ENCODE measurements at places on chromosomes 7 and 10. TPM values are rescaled to one million over a fixed set of nuclear protein-coding genes. Genes with fewer than 3 reads are reported as not detected.

DNA sequence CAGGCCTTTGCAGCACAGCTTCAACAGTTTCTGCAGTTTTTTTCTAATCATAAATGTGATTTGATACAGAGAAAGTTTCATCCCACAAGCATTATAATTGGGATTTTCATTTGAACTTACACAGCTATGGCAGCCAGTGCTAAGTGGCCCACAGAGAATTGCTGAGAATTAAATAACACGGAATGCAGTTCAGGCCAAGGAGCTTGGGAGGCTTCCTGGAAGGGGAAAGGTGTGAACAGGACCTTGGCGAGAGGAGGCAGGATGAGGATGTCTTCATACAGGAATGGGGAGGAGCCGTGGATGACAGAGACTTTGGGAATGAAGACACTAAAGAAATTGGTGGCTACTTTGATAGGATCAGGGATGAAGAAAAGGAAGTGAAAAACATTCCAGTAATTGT is 95.3 kb downstream of the ZNF22 start:
- no peak for DNase-seq

DNA sequence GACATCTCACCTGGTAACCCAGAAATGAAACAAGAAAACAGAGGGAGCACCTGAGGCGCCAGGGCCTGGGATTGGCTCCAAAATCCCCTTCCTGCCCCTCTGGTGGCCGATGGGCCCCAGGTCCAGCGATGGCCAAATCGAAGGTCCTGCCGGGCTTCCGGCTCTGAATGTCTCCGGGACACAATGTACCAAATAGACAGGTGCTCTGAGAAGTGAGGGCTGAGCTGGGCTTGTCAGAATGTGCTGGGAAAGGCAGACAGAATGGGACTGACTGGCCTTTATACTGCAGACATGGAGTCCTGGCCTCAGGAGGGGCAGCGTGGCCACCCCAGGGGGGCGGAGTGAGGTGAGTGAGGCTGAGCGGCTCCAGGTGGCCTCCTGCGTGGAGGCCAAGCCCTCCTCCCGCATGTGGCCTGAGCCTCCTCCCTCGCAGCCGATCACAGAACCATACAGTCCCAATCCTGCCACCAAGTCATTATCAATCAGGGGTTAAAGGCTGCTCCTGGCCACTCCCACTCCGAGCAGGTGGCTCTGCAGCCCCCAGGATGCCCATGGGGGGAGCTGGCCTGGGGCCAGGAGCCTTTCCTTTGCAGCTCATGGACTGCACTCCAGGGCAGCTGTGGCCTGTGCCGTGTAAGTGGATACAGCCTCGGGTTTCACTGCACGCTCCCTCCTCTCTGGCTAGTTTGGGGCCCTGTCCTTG is 185.5 kb downstream of the ADARB2 start:
- DNase-seq: no peak

The CALHM3 gene
- not detected for polyA plus RNA-seq

- DNase-seq: no peak
Measured at GRCh38 chr10:98694883-98695282, 248.1 kb upstream of the HPS1 start.

DNA sequence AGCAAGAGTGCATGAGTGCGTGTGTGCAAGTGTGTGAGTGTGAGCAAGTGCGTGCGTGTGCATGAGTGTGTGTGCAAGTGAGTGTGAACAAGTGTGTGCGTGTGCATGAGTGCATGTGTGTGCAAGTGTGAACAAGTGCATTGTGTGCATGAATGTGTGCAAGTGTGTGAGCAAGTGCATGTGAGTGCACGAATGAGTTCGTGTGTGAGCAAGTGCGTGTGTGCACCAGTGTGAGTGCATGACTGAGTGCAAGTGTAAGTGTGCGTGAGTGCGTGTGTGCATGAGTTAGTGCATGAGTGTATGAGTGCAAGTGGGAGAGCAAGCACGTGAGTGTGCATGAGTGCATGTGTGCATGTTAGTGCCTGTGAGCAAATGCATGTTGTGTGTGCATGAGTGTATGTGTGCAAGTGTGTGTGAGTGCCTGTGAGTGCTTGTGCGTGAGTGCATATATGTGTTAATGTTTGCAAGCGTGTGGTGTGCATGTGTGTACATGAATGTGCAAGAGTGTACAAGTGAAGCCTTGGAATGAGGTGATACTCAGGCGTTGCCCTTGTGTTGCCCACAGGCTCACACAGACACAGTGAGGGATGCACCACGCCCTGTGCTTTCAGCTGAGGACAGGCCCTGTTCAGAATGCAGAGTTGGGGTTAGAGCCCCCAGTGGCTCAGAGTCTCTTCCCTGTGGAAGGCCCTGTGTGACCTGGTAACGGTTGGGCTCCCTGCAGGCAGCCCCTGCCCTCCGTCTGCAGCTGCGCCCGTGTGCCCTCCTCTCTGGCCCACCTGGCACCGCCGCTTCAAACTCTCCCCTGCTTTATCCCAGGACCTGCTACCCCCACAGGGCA is 97.1 kb downstream of the NKX6-2 start:
- DNase-seq: no peak

GRCh38 chr7:147912946-147913638 is 677.5 kb upstream of the C7orf33 start:
- no peak for DNase-seq

The SLC18A2 gene
- polyA plus RNA-seq: 1.1 TPM

DNA sequence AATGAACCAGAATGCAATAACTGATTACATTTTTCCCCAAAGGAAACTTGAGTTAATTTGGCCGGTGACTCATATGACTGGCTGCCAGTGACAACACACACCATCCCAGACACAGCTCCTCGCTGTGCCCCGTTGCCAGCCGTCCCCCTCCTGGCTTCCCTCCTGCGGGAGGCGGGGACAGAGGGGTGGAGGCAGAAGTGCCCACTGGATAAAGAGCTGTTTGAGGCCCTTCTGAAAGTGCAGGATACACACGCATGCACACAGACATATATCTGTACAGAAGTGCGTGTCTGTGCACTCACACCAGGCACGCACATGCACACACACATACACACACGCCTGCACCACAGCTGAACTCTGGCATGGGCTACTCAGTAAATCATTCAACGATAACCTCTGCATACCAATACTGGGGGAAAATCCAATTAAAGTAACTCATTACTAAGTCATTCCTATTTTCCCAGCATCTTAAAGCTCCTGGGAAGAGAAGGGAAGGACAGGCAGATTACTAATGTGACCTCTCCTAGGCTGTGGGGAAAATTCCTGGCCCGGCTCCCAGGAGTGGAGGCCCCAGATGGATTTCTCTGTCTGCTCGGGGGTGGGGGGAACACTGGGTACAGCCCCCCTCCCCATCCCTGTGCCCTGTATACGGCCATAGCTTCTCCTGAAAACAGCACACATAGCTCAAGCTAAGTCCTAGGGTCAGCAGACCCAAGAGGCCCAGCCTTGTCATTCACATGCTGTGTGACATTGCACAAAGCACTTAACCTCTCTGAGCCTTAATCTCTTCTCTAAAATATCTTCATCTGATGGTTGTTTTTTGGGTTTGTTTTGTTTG is 52.3 kb upstream of the MYL10 start:
- no peak for DNase-seq

DNA sequence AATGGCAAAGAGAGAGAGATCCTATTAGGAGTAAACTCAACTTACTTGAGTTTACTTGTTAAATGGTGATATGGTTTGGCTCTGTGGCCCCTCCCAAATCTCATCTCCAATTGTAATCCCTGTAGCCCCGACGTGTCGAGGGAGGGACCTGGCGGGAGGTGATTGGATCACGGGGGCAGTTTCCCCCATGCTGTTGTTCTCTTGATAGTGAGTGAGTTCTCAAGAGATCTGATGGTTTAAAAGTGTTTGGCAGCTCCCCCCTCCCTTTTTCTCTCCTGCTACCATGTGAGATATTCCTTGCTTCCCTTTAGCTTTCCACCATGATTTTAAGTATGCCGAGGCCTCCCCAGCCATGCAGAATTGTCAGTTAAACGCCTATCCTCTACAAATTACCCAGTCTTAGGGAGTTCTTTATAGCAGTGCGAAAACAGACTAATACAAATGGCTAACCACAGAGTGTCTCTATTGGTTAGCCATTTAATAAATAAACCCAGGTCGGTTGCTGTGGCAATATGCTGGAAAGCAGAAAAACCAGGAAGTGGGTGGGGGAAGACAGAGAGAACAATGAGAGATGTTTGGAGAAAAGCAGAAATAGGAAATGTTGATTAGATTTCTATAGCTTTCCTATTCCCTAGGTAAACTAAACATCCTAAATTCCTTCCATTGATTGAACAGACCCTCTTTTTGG is 3.0 kb upstream of the STMP1 start:
- no peak for DNase-seq

The MSMB gene
- not detected for polyA plus RNA-seq

DNA sequence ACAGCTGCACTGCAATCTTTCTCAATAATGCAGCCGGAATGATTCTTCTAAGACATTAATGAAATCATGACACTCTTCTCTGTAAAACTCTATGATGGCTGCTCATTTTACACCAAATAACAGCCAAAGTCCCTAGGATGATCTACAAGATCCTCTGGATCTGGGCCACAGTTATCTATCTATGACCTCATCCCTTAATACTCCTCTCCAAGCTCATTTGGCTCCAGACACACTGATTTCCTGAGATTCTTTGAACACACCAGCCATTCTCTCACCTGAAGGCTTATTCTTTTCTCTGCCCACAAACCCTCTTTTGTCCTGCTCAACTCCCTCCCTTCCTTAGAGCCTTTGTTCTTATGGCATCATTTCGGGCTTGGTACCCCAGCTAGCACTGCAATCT is 577.4 kb upstream of the ANKRD30A start:
- no peak for DNase-seq

DNA sequence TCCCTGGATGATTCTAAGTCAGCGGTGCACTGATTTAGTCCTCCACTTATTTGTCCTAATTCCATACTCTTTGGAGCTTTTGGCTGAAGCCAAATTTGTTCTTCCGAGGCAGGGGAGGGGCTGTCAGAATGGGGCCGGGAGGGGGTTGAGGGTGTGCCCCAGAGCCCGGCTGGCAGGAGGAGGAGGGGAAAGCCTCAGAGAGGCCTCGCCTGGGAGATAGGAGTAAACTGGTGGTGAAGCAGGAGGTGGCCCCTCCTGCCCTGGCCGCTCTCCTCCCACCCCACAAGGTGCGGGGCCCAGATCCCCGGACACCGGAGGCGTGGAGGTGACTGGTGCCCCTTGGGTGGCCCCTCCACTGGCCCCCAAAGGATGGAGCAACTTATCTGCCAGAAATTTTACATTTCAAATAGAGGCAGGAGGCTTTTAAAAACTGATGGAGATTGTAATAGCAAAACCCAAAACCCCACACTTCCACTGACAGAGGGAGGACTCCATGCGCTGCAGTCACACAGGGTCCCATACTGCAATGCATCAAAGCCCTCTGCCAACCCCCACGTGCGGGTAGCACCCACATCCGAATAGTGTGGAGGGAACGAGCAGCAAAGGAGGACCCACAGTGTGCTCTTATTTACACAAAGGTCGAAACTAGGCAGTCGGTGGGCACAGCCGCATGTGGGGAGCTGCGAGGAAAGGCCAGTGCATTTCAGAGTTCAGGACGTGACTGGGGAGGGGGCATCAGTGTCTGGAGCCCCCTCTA is 61.9 kb downstream of the CAMK2B start:
- DNase-seq: no peak

GRCh38 chr7:12431886-12432556 is 28.4 kb upstream of the VWDE start:
- no peak for DNase-seq

All from left renal pelvis (tissue), 4 donors.